ENCODE measurements at places on chromosomes 6 and 20.

- no peak for DNase-seq
Measured at GRCh38 chr20:58551631-58552030, 36.4 kb upstream of the APCDD1L start.

DNA sequence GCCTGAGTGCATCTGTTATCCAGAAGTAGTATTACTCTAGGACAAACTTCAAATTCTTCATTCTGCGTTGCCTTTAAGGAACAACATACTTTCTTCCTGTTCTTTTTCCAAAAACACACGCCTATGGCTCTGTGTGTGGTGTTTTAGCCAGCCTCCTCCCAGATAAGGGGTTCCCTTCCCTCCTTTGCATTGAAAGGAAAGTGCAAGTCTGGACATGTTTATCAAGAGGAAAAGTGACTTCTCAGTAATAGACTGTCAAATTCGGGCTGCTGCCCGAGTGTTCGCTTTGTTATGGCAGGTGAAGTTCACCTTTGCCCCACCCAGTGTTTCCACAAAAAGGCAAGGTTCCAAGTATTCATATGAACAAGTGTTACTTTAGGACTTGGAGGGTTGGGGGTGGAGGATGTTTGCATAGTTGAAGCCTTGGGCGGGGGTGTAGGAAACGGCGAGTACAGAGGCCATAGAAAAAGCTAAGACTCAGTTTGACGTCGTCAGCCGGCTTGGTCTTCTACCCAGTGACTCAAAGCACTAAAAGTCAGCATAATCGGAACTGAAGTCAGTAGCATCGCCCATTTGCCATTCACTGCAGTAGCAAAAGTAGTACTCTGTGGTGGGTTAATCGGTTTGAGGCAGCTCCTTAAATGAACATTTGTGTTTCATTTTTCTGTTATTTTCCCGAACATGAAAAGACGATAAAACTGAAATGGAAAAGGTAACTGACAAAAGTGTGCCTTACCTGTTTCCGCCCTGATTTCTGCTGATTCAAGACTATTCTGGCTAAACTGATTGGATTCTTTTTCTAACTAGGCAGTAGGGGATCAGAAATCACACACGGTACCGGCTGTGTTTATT, 12.5 kb downstream of the PRDM1 start:
- DNase-seq, result no peak

GRCh38 chr20:8079976-8080375, 52.1 kb upstream of the PLCB1 start:
- no peak for DNase-seq

DNA sequence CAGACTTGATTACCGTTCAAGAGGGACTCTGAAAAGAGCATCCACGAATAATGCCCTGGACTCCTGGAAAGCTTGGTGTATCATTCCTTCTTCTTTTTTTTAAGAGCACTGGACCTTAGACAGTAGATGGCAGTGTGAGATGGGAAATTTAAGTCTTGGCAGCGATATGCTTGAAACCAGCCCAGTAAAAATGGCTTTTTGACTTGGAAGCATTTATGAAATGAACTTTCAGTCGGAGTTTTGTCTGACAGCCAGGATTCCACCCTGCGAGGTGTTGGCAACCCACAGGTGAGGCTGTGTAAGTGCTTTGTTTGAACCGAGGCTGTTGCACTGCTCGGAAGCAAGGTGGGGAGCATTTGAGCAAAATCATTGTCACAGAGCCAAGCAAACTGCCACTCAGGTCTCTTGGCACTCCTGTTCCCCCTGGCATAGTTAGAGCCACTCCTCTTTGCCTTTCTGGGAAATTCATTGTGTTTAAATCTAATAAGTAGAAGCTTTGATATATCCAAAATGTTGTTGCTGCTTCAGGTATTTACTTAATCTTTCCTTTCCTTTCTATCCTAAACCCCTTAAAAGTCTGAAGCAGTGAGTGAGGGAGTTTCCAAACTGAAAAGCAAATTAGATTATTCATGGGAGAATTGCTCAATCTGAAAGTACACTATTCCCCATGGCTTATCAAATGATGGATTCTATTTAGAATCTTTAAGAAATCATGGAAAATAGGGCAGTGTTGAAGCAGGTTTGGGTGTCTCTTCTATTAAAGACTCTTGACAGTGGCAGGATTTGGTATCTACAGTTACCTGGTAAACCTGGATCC, 272.8 kb upstream of the SLC35B3 start:
- peak; percentile 30 for DNase-seq

DNA sequence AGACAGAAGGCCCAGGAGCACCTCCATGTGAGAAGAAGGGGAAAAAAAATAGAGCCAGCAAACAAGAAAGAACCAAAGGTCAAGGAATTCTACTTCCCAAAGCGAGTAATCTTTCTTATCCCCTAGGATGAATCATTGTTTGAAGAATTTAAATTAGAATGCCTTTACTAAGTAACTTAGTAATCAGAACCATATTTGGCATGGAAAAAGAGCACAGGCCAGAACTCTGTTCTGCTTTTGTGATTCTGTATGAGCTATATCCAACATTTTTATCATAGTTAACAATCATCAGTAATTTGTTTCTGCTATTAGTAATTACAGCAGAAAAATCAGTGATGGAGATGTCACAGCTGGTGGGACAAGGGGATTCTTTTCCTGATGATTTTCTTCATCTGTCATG, 228.8 kb upstream of the FAM83B start:
- no peak for DNase-seq

DNA sequence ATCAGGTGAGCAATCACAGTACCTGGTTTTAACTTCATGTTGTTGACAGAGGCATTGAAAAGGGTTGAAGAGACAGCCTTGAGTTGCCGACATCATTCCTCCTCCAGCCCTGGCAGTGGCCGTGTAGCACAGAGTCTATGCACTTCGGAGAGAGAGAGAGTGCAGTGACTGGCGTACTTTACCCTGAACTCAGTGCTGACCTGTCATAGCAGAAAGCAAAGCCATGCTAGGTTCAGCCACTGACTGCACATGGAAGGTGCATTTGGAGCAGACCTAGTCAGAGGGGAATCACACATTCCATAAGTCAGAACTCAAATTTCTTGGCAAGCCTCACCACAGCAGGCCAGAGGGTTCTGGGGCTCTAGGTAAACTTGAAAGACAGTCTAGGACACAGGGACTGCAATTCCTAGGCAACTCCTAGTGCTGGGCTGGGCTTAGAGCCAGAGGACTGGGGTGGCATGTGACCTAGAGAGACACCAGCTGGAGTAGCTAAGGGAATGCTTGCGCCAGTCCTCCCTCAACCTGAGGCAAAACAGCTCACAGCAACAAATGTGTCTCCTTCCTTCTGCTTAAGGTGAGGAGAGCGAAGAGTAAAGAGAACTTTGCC, 69.1 kb downstream of the ELOVL4 start:
- peak; percentile 13 for DNase-seq

DNA sequence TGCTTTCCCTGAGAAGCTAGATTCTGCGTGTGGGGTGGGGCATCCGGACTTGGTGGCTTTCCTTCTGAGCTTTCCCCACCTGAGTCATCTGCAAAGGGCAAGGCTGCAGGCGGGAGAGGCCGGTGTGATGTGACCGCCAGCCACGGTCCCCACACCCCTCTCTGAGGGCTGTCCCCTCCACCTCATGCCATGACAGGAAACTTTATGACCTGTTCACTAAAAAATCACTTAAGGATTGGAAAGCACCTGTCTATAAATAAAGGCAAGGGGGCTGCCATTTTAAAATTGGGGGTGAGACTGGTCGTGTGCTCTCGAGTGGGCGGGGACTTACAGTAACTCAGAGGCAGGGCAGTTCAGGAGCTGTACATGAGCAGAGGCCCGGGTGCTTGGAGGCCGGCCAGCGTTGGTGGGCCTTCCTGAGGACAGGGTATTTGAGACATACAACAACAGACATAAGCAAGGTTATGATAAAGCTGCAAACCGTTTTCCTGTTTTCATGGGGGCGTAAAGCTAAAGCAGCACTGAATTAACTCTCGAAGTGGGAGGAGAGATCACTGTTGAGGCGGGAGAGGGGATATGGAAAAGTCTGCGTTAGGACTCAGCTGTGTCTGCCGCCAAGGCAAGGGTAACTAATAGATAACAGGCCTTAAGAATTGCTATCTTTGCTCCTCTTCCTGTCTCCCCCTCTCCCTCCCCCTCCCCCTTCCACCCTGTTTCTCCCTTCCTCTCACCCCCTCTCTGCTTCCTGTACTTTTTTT, 16.1 kb upstream of the SERPINB1 start:
- peak; percentile 93 for DNase-seq

- DNase-seq, result no peak
Measured at GRCh38 chr6:89173634-89174033, 27.8 kb downstream of the PM20D2 start.

DNA sequence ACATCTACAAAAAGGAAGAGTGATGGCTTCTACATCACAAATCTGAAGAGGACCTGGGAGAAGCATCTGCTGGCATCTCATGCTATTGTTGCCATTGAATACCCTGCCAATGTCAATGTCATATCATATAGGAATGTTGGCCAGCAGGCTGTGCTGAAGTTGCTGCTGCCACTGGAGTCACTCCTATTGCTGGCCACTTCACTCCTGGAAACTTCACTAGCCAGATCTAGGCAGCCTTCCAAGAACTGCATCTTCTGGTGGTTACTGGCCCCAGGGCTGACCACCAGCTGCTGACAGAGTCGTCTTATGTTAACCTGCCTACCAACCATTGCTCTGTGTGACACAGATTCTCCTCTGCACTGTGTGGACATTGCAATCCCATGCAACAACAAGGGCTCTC, 111.8 kb downstream of the PERP start:
- no peak for DNase-seq

DNA sequence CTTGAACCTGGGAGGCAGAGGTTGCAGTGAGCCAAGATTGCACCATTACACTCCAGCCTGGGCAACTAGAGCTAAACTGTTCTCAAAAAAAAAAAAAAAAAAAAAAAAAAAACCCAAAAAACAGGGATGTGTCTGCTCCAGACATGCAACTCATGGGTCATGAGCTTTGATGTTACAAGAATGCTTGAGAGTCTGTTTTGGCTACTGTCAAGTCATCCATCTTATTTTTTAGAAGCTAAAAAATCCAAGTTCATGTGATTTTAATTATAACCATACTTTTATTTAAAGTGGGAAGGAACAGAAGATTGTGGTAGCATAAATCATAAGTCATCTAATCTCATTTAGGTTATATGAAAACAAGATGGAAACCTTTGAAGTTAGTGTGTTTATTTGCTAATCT, 120.6 kb downstream of the PDE7B start:
- DNase-seq, result no peak

- DNase-seq, result no peak
Measured at GRCh38 chr6:34834789-34835518, 43.1 kb downstream of the BLTP3A start.

GRCh38 chr20:43926287-43927050, 11.8 kb downstream of the TOX2 start:
- DNase-seq, result no peak

DNA sequence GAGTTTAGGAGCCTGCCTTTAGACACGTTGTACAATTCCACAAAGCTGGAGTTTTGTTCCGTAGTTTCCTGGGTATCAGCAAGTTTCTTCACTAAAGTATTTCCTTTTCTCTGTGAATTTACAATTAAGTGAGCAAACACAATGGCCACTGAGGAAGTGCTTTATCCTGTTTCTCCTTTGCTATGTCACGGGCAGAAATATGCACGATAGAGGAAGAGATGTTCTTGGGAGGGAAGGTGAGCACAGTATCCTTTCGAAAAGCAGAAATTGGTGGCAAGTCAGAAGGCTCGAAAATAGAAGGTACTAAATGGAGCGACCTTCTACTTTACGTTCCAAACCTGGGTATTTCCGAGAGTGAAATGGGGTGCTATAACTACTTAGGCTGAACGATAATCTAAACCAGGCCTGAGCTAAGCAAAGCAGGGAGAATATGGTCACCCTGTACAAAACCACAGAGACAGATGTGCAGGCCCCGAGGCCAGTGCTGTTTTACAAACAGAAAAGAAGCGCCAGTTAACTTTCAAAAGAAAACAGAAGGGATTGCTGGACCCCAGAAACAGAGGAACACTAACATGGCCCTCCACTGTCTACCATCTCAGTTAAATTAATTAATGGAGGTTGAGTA, 259.6 kb downstream of the TBC1D7 start:
- DNase-seq, result no peak

- no peak for DNase-seq
Measured at GRCh38 chr6:164533045-164533362, 776.4 kb downstream of the C6orf118 start.

DNA sequence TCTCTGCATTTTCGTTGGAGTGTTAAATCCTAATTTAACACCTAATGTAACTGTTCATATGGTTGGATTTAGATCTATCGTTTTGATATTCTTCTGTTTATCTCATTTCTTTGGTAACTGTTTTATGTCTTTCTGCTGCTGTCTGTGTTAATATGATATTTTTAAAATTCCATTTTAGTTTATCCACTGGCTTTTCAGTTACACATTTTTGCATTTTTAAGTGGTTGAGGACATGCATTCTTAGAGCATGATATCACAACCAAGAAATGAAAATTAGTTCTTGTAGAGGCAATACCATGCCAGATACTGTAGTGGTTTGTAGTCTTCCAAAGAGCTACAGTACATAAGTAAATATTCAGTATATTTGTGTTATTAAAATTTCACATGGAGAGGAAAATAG, 58.6 kb downstream of the LIN28B start:
- no peak for DNase-seq

GRCh38 chr6:55734256-55734655, 141.1 kb downstream of the BMP5 start:
- DNase-seq, result no peak

Data from adrenal gland (tissue), 19 donors.